Suppressor macrophage treated with lipopolysaccharide for 4 hours (primary cell): ENCODE measurements at places on chromosomes 6 and 20.
A peak's percentile ranks its signal among the peaks of the same experiment; 100 is the strongest.

DNA sequence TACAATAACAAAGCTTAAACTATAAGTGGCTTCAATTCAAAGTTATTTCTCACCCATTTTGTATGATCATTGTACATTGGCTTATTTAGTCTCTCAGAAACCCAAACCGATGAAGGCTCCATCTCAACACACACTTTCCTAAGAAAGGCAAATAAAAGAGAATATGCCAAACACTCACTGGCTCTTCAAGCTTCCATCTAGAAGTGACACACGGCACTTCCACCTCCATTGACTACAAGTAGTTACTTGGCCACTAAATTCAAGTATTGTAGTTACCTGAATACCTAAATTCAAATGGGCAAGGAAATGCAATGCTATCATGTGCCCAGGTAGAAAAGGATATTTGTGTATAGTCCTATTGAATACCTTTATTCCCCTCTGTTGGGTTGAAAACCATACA, 170.6 kb downstream of the OGFRL1 start:
- DNase-seq = no peak

DNA sequence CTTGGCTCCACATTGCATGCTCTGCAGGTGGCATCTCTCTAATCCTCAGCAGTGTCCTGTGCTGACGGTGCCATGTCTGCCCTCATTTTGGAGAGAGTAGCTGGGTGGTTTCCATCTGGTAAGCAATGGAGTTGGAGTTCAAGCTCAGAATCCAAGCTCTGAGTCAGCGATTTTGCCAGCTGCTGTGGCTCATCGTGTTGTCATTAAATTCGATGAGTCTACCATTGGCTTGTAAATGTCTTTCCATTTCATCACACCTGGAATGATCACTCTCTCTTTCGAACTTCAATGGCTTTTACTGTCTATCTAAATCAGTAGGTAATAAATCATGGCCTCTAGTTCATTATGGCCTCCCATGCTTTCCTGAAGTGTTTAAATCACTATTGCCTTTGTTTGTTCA, 378.5 kb upstream of the TSHZ2 start:
- DNase-seq = no peak

DNA sequence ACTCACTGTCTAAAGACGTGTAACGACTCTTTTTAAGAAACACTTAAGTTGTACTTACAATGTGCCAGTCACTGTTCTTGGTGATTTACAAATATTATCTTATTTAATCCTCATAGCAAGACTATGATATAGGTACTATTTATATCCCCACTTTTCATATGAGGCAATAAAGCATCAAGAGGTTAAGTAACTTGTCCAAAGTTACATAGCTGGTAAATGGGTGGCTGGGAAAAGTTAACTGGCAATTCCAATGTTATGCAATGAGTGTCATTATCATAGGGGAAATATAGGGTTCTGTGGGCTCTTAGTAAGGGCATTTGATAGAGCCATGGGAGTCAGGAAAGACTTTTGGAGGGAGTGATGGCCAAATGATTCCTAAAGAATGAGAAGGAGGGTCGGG, 21.4 kb upstream of the RIPOR2 start:
- DNase-seq = peak; percentile 83

DNA sequence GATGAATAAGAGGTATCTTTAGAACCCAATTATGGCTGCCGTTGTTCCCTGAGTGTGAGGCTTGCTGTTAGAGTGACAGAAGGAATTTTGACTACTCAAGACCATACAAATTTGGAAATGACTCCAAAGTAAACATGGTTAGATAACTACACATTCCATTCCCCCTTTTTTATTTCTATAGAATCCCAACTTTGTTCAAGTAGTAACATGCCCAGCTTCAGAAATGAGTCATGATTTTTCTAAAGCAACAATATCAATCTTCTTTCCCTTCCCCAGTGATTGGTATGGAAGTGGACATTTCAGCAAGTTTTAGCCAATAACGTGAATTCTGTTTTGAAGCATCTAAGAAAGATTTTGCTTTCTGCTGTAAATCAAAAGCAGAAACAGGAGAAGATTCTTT, 37.8 kb downstream of the HCRTR2 start:
- no peak for DNase-seq

- DNase-seq = no peak
Observed at GRCh38 chr6:10641528-10641927, 52.9 kb downstream of the C6orf52 start.

GRCh38 chr6:13524801-13525508, 37.6 kb upstream of the GFOD1 start:
- DNase-seq = no peak

DNA sequence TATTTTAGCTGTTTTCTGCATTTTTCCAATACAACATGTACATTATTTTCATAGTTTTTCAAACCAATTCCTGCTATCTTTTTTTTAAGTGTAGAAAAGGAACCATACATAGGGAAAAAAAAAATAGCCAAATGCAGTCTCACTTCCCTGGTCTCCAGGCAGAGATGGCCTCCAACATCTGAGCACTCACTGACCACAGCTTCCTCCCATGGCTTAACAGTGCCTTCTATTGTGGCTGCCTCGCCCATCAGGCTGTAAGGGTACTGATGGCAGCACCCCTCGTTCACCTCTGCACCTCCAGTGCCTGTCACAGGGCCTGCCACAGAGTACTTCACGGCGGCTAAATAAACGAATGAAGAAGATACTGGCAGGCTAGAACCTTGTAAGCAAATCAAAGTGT, 591.1 kb downstream of the PTPRT start:
- no peak for DNase-seq

DNA sequence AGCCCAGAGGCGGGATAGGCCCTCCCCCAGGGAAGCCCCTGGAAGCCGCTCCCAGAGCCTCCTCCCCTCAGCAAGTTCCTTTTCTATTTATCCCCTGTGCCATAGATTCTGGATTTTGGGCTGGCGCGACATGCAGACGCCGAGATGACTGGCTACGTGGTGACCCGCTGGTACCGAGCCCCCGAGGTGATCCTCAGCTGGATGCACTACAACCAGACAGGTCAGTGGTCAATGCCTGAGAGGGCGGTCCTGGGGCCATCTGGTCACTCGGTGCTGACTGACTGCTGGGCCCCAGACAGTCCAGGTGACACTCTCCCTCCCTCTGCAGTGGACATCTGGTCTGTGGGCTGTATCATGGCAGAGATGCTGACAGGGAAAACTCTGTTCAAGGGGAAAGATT, 6.2 kb downstream of the MAPK13 start:
- no peak for DNase-seq
